Lower lobe of right lung (tissue), 2 donors: ENCODE measurements at places on chromosomes 16 and 17. TPM values are rescaled to one million over a fixed set of nuclear protein-coding genes. Genes with fewer than 3 reads are reported as not detected.
A peak's percentile ranks its signal among the peaks of the same experiment; 100 is the strongest.

Gene CACNG1
- not detected for total RNA-seq

- no peaks in the 10 kb centered on the region for H3K4me1 ChIP-seq
- DNase-seq: no peak
- no peaks in the 10 kb centered on the region for H3K36me3 ChIP-seq
- no peaks in the 10 kb centered on the region for H3K27me3 ChIP-seq
Observed at GRCh38 chr16:53805113-53805512, 101.2 kb downstream of the FTO start.

DNA sequence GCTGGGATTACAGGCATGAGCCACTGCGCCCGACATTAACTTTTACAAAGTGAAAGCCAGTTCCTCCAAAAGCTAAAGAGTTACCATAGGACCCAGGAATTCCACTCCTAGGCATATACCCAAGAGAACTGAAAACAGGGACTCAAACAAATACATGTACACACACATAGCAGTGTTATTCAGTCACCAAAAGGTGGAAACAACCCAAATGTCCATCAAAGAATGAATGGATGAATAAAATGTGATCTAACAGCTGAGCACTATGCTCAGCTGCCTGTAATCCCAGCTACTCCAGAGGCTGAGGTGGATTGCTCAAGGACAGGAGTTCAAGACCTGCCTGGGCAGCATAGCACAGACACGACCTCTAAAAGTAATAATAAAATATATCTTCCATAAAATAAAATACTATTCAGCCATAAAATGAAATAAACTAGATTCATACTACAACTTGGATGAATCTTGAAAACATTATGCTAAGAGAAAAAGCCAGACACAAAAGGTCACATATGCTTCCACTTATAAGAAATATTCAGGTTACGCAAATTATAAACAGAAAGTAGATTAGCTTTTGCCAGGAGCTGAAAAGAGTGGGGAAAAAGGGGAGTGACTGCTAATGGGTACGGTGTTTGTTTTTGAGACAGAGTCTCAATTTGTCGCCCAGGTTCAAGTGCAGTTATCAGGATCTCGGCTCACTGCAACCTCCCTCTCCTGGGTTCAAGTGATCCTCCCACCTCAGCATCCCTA lies 9.3 kb upstream of the USP7 start:
- no peak for DNase-seq
- no peaks in the 10 kb centered on the region for H3K4me1 ChIP-seq
- H3K27me3 ChIP-seq: no peaks in the 10 kb centered on the region
- no peak overlapping the region for H3K4me3 ChIP-seq
- no peaks in the 10 kb centered on the region for H3K36me3 ChIP-seq
- no peak overlapping the region for H3K27ac ChIP-seq

DNA sequence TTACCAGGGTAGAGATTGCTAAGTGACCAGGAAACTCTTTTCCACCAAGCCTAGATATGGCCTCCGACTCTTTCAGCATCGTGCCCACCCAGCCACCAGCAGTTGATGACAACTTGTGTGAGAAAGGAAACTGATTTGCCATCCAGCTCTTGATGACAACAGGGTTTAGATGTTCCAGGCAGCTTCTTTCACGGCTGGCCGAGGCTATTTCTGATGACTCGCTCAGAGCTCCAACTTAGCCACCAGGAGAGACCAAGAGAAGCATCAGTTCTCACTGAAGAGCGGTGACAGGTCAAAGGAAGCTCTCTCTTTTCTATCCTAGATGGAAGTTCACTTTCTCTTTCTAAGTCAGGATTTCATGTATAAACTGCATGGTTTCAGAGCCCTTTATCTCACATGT lies 61.2 kb downstream of the MPHOSPH6 start:
- no peak overlapping the region for H3K27ac ChIP-seq
- H3K4me3 ChIP-seq: no peak overlapping the region
- H3K36me3 ChIP-seq: no peaks in the 10 kb centered on the region
- H3K27me3 ChIP-seq: no peaks in the 10 kb centered on the region

GRCh38 chr17:83132251-83133081 lies 53.1 kb downstream of the METRNL start:
- H3K4me1 ChIP-seq: no peaks in the 10 kb centered on the region
- DNase-seq: peak; percentile 33
- no peak overlapping the region for H3K27ac ChIP-seq
- peaks cover 7% of the 10 kb centered on the region for H3K27me3 ChIP-seq

Gene APOBR
- 29.2 TPM for total RNA-seq

DNA sequence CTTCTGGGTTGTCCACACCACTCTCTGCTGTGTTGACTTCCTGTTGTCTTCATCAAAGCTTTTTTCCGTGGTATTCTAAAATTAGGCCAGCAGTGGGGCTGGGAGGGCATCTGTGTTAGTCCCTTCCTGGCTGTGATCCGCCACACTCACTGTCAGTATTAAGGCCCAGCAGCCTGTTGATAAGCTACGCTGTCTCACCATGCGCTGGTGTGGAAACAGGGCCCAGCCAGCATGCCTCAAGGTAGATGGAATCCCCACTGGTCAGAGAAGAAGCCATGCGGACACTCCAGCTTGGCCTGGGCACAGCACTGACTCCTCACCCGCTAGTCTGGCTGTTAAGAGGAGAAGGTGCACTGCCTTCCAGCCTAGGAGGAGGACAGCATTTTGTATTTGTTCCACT lies 11.4 kb downstream of the CDR2L start:
- peaks cover 35% of the 10 kb centered on the region for H3K36me3 ChIP-seq
- H3K27ac ChIP-seq: no peak overlapping the region
- H3K27me3 ChIP-seq: no peaks in the 10 kb centered on the region

DNA sequence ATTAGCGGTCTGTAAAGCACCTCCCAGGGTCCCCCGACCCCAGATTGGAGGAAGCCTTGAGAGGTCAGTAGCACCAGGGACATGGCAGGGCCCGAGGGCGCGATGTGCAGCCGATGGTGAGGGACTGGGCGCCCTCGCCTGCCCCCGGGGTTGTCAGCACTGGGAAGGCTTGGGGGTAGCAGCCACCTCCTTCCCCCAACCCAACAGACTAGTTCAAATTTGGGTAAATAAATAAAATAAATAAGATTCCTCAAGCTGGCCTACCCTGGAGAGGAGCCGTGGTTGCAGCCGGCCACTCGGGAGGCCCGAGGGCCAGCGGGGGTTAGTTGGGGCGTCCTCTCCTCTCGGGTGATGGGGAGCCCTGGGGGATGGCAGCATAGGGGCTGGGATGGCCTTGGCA lies 1.5 kb downstream of the C16orf92 start:
- H3K27ac ChIP-seq: no peak overlapping the region
- DNase-seq: no peak
- H3K4me1 ChIP-seq: peaks cover 14% of the 10 kb centered on the region
- H3K4me3 ChIP-seq: no peak overlapping the region

DNA sequence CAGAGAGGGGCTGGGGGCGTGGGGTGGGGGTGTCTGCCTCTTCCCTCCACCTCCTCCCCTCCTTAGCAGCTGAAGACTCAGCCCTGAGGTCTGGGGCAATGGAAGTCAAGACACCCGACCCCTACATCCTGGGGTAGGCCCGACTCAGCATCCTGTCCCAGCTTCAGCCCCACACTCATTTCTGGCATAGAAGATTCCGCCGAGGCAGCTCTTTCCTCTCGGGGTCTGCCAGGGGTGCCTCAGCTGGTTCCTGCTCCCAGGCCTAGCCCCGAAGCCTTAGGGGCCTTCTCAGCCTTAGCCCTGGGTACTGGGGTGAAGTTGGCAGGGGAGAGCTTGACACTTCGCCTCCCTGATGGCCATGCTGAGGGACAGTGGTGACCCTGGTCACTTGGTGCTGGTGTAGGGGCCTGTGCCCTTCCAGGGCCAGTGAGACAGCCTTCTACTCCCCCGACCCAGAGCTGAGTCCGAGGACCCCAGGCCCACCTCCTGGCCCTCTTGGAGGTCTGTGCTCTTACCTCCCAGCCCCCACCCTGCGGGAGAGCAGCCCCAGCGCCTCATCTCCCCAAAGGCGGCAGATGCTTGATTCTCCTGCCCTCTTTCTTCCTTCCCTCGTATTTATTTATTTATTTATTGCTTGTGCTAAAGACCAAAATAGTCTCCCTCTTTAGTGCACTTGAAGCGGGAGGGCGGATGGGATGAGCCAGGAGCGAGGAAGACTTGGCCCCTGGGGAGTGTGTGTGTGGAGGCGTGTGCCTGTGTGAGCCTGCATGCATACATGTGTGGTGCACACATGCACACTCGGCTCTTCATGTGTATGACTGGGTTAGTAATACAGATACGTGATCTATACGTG lies 42.5 kb downstream of the KCNJ12 start:
- H3K36me3 ChIP-seq: no peaks in the 10 kb centered on the region
- H3K4me1 ChIP-seq: peaks cover 9% of the 10 kb centered on the region
- H3K27me3 ChIP-seq: no peaks in the 10 kb centered on the region
- no peak for DNase-seq
- no peak overlapping the region for H3K27ac ChIP-seq

- H3K4me3 ChIP-seq: no peak overlapping the region
- H3K4me1 ChIP-seq: peaks cover 29% of the 10 kb centered on the region
- no peaks in the 10 kb centered on the region for H3K27me3 ChIP-seq
- H3K36me3 ChIP-seq: peaks cover 23% of the 10 kb centered on the region
- DNase-seq: no peak
Observed at GRCh38 chr16:4487955-4488498, 11.8 kb downstream of the HMOX2 start.

Gene PDILT
- total RNA-seq: not detected

Gene TOX3
- 4.1 TPM for total RNA-seq

Gene BLTP2
- 138 TPM for total RNA-seq

GRCh38 chr16:57906382-57907316 lies 64.3 kb downstream of the CNGB1 start:
- H3K27me3 ChIP-seq: peaks cover 14% of the 10 kb centered on the region
- H3K4me1 ChIP-seq: no peaks in the 10 kb centered on the region
- no peaks in the 10 kb centered on the region for H3K36me3 ChIP-seq
- H3K4me3 ChIP-seq: no peak overlapping the region

DNA sequence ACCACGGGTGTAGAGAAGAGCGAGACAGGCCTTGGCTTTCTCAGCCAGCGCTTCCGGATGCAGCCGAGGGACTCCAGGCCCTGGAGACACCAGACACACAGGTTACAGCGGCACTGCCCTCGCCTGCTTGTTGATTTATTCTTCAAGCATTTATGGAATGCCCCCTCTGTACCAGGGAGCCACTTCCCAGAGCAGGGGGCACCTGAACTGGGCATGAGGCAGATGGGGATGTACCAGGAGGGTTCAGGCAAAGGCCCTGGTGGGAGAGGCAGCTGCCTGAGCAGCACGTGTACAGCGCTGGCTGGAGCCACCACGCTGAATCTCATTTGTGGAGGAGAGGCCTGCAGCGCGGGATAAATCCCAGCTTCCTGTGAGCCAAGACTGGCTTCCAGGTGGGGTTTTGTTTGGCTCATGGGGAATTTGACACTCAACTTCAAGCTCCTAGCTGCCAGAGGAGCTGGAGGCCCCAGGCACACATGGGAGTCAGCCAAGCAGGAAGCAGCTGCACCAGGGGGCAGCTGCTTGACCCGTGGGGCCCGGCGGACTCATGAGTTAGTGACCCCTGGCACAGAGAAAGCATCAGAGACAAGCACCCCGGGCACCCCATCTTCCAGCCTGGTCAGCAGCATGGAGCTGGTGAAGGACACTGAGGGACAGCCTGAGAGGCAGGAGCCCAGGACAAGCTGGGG lies 59.7 kb downstream of the IL21R start:
- H3K36me3 ChIP-seq: peaks cover 75% of the 10 kb centered on the region
- H3K27me3 ChIP-seq: no peaks in the 10 kb centered on the region
- DNase-seq: no peak
- no peak overlapping the region for H3K27ac ChIP-seq

Gene KCNH6
- 0.27 TPM for total RNA-seq

- H3K36me3 ChIP-seq: no peaks in the 10 kb centered on the region
- H3K27me3 ChIP-seq: no peaks in the 10 kb centered on the region
- DNase-seq: no peak
- H3K4me1 ChIP-seq: peaks cover 6% of the 10 kb centered on the region
Observed at GRCh38 chr17:15480204-15480603, 12.8 kb upstream of the CDRT4 start.

Gene SLC16A6
- total RNA-seq: 7.5 TPM

DNA sequence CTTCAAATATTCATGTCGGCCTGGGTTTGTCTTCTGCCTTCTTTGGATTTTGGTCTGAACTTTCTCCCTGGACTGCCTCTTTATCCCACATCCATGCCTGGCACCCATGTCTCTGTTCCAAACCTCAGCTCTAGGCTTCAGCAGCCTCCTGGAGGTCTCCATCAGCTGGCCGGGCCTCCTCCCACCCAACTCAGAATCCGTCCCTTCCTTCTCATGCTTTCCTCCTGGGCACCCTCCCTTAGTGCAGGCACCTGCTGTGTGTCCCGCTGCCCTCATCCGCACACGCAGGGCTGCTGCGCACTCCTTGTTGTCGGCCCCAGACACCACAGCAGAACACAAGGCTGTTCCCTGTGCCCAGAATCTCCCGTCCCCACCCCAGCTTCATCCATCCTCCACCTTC lies 14.0 kb downstream of the LDHD start:
- H3K27me3 ChIP-seq: no peaks in the 10 kb centered on the region
- H3K36me3 ChIP-seq: no peaks in the 10 kb centered on the region
- peaks cover 61% of the 10 kb centered on the region for H3K4me1 ChIP-seq
- no peak overlapping the region for H3K4me3 ChIP-seq

GRCh38 chr17:8326511-8327302 lies 12.9 kb upstream of the ODF4 start:
- peaks cover 16% of the 10 kb centered on the region for H3K27me3 ChIP-seq
- peak overlapping the region; percentile 78 for H3K27ac ChIP-seq
- no peaks in the 10 kb centered on the region for H3K36me3 ChIP-seq
- DNase-seq: no peak
- peaks cover 30% of the 10 kb centered on the region for H3K4me1 ChIP-seq
- H3K4me3 ChIP-seq: peak overlapping the region; percentile 64

Gene SEPTIN12
- not detected for total RNA-seq

- peak within 1 kb of the TSS; percentile 91 for H3K27ac ChIP-seq
- peaks cover 30% of the 10 kb centered on the region for H3K36me3 ChIP-seq
- peak within 1 kb of the TSS; percentile 94 for H3K4me3 ChIP-seq
- peaks cover 88% of the 10 kb centered on the region for H3K4me1 ChIP-seq
- DNase-seq: peak; percentile 85
Observed at GRCh38 chr17:78128551-78129350, at the start of gene TMC6. Gene TMC6 (minus strand): TSS chr17:78128755. CDS start chr17:78126832, 1,923 bp downstream.

DNA sequence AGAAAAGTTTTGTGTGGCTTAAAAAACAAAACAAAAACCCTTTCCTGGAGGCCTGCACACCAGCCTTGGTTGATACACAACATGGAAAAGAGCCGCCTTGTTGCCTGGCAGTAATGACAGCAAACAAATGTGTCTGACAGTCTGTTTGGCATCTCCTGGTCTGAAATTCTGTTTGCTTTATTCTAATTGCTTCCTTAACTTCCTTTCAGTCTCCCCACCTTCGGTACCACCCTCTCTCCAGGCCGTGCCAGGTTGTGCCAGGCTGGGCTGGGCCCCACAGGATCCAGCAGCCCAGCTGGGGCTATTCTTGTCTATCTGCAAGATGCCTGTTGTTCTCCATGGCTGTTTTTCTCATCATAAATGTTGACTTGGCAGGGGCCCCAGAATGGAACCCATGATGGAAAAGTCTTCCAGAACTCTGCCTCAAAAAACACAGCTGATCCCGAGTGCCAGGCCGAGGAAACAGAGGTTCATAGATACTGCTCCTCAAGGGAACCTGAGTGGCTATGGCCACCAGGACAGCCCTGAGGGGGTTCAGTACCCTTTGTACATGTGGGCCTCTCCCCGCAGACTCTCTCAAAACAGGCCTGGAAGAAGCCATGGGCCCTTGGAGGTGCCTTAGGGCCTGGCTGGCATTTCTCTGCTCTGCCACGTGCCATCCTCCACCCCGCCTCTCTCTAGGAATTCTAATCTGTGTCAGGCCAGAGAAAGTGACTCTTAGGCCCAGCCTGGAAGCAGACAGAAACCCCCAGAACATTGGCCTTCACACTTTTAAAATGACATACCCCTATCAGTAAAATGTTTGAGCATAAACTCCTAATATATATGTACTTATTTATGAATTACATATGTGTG lies 50.5 kb downstream of the YPEL2 start:
- H3K4me3 ChIP-seq: no peak overlapping the region
- H3K4me1 ChIP-seq: peaks cover 42% of the 10 kb centered on the region
- H3K27me3 ChIP-seq: no peaks in the 10 kb centered on the region
- H3K36me3 ChIP-seq: no peaks in the 10 kb centered on the region
- no peak for DNase-seq
- peak overlapping the region; percentile 73 for H3K27ac ChIP-seq
